ENCODE measurements at places on chromosomes 4 and X.

DNA sequence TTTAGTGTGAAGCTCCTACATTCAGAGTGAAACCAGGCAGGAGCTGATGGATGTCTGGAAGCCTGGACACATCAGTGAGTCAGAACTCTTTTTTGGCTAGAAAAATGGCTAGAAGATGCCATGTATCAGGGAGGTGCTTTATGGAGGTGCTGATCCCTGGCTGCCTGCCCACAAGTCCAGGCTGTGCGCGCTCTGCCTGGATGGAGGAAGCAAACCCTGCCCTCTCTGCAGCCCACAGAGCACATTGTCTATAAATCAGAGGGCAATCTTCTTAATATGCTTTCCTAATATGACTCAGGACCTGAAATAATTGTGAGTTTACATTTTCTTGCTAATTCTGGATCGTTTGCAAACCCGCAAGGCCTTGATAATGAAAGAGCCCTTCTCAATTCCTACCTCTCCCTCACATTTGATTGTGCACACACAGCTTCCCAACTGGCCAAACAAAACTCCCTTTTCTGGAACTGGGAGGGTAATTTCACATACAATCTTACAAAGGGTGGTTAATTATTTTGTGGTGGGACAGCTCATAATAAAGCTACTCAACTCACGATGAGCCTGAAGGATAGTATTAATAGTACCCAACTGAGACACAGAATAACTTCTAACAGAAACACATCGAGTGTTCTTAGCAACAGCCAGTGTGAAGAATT lies 11.7 kb downstream of the MFAP3L start:
- no peak for DNase-seq

GRCh38 chr4:169254546-169254983 lies 16.2 kb downstream of the SH3RF1 start:
- DNase-seq: no peak

DNA sequence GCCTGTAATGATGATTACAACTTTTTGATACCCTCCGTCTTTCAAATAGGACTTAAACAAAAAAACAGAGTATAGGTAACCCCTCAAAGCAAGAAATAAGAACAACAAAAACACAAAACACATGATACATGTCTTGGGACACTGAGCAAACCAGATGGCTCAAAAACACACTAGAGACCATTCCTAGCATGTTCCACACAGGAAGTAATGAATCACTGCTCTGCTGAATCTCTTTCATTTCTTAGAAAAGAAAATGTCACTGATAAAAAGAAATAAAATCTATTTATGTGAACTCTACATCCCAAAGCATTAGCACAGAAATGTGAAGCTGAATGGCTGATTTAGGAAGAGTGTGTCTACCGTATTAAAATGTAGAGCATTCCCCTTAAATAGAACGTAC lies 134.5 kb upstream of the IL15 start:
- no peak for DNase-seq

GRCh38 chr4:184397516-184398163 lies 76.7 kb downstream of the IRF2 start:
- no peak for DNase-seq

- no peak for DNase-seq
These were observed 428 bp downstream of the ADAD1 start for GRCh38 chr4:122379239-122379638.

DNA sequence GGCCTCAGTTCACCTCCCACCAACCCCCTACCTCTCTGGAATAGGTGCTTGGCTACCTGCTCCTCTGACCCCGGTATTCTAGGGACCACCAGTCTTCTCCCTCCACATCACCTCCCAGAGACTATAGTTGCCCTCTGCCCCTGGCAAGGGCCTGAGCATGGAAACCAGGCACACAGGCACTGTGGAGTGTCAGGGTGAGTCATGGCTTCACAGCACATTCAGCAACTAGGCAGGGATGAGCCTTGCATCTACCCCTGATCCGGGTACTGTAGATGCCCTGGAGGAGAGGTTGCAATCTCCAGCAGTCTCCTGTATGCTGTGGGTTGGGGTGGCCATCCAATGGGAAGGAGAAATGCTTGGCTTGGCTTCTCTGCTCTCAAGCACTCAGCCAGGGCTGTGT lies 472.7 kb downstream of the IDS start:
- no peak for DNase-seq

GRCh38 chr4:101221294-101221693 lies 126.0 kb downstream of the PPP3CA start:
- DNase-seq: no peak

- DNase-seq: no peak
These were observed 31.1 kb downstream of the METTL14 start for GRCh38 chr4:118716304-118716703.

DNA sequence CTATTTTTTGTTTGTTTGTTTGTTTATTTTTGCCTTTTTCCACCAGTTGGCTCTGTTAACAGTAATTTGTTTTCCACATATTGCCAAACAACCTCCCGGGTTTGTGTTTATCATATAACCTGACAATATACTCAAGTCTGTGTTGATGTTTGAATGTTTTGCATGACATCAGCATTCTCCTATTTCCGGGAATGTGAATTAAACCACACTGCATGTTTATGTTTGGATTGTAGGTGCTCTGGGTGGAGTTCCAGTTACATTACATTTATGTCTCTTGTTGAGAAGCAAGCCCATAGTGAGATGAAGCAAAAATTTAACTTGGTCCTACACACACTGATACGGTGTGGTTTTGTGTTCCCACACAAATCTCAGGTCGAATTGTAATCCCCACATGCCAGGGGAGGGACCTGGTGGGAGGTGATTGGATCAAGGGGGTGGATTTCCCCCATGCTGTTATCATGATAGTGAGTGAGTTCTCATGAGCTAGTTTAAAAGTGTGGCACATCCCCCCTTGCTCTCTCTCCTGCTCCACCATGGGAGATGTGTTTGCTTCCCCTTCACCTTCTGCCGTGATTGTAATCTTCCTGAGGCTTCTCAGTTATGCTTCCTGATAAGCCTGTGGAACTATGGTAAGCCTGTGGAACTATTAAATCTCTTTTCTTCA lies 54.4 kb upstream of the CLNK start:
- no peak for DNase-seq

GRCh38 chrX:55796496-55796895 lies 78.9 kb downstream of the RRAGB start:
- DNase-seq: no peak

DNA sequence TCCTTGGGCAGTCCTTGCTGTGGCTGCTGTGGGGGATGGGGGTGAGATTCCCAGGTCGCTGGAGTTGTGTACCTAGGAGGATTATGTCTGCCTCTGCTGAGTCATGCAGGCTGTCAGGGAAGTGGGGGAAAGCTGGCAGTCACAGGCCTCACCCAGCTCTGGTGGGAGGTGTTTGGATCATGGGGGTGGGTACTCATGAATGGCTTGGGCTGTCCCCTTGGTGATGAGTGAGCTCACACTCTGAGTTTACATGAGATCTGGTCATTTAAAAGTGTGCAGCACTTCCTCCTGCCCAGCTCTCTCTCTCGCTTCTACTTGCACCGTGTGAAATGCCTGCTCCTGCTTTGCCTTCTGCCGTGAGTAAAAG lies 24.6 kb upstream of the PDLIM3 start:
- no peak for DNase-seq

DNA sequence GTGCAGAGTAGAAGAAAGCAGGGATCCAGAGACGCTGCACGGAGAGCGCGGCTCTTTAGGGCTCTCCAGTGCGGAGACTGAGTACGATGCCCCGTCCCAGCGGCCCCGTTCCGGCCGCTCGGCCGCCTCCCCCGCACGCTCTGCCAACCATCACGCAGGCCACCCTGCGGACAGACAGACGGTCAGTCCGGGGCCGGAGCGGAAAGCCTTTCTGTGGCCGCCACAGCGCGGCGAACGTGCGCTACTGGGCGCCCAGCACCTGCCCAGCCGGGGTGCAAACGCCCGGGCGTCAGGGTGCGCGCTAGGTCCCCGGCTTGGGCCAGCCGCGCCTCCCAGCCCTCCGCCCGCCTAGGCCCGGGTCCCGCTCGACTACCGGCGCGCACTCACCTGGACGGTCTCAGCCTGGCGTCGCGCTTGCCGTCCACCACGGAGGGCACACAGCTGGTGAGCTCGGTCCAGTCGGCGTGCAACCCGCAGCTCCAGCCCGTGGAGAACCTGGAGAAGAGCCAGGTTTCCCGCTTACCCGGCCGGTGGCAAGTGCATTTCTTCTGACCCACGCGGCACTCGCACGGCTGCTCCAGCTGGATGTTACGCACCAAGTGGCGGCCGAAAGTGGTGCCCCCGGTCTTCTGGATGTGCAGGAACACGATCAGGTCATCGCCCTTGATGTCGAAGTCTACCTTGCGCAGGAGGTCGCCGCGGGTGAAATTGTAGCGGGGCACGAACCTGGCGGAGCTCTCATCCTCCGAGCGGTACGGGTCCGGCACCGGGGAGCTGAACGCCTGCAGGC lies 1.8 kb downstream of the HS6ST2 start:
- DNase-seq: no peak

- DNase-seq: no peak
These were observed 60.9 kb downstream of the CRLF2 start for GRCh38 chrX:1151378-1152077.

- no peak for DNase-seq
These were observed 19.3 kb downstream of the GPR143 start for GRCh38 chrX:9746148-9746888.

DNA sequence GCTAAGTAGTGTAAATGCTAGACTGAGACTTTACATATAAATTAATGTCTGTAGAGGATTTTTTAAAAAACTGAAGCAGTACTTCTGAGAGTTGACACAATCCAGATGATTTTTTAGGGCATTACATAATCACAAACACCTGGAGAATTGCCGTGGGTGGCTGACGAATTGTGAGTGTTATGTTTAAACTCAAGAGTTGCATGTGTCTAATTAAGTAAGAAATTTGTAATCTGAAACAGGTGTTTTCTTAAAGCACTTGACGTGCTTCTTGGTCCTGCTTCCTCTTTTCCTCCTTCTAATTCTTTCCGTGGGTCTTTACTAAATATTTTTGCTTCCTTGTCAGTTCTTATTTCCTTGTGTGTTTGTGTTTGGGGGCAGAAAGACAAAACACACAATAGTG lies 27.8 kb downstream of the PIR start:
- DNase-seq: no peak

- DNase-seq: no peak
These were observed at the start of gene FGF5 for GRCh38 chr4:80266253-80266901. Gene FGF5, plus strand, starts transcription at chr4:80266664. Its CDS starts 161 bp downstream, at chr4:80266825.

DNA sequence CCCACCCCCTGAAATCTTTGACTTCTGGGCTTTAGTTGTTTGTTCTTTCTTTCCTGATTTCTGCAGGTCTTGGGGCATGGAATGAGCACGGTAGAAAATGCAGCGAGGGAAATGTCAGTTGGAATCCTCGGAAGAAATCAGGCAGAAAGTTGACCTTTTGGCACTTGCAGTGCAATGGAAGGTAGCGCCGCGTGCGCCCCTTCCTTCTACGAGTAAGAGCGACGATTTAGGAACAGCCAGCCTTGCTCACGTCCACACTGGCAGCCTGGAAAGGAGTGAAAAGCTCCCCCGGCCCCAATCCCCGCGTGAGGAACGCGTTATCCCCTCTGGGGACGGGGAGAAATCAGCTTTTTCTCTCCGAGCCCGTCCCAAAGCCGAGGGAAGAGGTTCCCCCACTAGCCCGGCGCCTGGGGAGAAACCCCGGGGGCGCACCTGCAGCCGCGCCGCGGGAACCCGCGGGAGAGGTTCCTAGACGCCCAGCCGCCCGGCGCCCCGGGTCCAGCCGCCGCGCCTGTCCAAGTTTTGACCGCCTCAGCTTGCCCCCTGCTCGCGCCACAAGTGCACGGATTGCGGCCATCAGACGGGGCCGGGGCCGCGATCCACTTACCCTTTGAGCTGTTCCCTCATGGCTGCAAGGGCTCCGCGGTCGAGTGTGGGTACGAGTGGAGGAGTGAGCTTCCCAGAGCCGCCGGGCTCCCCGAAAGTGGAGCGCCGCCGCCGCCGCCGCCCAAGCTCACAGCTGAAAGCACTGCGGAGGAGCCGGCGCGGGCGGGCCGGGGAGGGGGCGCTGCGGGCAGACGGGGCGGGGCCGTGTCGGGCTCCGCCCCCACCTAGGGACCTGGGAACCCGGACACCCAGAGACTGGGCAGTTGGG lies 194.6 kb upstream of the FTHL17 start:
- DNase-seq: no peak

- no peak for DNase-seq
These were observed 32.9 kb downstream of the PIGG start for GRCh38 chr4:531721-532565.

DNA sequence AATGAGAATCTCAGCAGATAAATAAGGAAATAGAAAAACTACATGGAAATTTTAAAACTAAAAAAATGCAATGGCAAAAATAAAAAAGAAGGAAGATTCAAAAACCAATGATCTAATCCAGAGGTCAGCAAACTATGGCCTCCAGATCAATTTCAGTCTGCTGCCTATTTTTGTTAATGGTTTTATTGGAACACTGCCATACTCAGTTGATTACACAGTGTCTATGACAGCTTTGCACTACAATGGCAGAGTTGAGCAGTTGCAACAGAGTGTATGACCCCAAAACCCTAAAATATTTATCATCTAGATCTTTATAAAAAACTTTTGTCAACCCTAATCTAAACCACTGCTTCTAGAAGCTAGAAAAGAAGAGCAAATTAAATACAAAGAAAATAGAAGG lies 170.3 kb downstream of the RAB28 start:
- DNase-seq: no peak

DNA sequence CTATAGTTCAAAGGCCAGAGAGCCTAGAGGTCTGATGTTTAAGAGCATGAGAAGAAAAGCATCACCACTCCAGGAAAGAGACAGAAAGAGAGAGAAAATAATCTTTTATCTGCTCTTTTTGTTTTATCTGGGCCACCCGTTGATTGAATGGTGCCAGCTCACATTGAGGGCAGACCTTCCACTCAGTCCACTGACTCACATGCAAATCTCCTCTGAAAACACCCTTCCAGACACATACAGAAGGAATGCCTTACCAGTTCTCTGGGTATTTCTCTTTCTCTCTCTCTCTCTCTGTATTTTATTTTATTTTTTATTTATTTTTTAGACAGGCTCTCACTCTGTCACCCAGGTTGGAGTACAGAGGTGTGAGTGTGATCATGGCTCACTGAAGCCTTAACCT lies 252.5 kb downstream of the DTHD1 start:
- DNase-seq: no peak

Measured in natural killer cell (primary cell).